ENCODE measurements at places on chromosomes 4 and X.

DNA sequence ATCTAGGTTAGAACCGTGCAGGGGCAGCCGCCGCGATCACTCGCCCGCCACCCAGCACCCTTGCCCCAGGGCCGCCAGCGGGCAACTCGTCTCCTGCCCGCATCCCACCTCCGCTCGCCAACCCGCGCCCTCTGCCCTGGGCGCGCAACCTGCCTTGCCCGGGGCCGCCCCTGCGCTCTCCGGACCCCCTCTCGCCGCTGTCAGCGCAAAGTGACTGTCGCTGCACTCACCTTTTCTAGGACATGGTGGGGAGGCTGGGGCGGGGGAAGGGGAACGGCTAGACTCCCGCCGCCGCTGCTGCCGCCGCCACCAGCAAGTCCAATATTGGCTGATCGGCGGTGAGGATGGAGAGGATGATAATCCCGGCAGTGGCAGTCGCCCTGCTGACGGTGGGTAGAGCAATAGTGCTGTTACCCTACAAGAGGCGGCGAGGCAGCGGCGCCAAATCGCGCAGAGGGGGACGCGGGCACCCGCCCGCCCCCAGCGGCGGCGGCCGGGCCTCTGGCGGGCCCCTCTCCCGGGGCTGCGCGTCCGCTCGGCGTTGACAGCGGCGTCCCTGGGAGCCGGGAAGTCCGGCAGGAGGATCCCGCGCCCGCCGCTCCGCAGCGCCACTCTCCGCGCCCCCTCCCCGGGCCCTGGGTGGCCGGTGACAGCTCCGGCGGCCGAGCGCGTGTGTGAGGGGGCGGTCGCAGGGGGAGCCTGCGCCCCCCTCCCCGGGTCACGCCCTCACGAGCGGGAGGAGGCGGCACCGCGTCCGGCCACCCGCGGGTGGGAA, 2.3 kb upstream of the NR3C2 start:
- DNase-seq: peak; percentile 28

GRCh38 chr4:56128213-56128612, 179.5 kb downstream of the CEP135 start:
- no peak for DNase-seq

GRCh38 chr4:153297116-153297515, 47.4 kb upstream of the MND1 start:
- DNase-seq: no peak

DNA sequence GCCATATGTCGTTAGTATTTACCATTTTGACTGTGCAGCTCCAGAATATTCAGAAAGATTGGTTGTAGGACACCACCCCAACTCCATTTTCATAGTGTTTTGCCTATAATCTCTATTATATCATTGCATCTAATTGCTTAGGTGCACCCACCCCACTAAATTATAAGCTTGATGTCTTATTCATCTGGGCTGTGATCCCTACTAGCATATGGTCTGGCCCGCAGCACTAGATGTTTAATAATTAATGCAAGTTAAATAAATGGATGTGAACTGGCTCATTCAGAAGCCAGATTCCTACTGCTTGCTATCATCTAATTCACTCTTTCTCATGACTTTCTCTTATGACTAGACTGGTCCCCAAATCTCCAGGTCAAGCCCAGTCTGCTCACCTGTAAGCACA, 143.5 kb downstream of the RELL1 start:
- no peak for DNase-seq

- no peak for DNase-seq
Measured at GRCh38 chrX:10190367-10190766, 33.6 kb downstream of the CLCN4 start.
